ENCODE measurements at places on chromosomes 1 and 21. TPM values are rescaled to one million over a fixed set of nuclear protein-coding genes. Genes with fewer than 3 reads are reported as not detected.

- peaks cover 23% of the 10 kb centered on the region for H3K4me1 ChIP-seq
- no peak overlapping the region for H3K4me3 ChIP-seq
- H3K36me3 ChIP-seq, result no peaks in the 10 kb centered on the region
- no peaks in the 10 kb centered on the region for H3K27me3 ChIP-seq
Measured at GRCh38 chr1:228366062-228366865, 40.4 kb downstream of the TRIM11 start.

GRCh38 chr1:176854758-176855745 is 309.5 kb downstream of the ASTN1 start:
- no peaks in the 10 kb centered on the region for H3K36me3 ChIP-seq
- H3K27me3 ChIP-seq, result peaks cover 2% of the 10 kb centered on the region
- H3K4me3 ChIP-seq, result no peak overlapping the region
- no peak overlapping the region for H3K27ac ChIP-seq
- H3K4me1 ChIP-seq, result no peaks in the 10 kb centered on the region

DNA sequence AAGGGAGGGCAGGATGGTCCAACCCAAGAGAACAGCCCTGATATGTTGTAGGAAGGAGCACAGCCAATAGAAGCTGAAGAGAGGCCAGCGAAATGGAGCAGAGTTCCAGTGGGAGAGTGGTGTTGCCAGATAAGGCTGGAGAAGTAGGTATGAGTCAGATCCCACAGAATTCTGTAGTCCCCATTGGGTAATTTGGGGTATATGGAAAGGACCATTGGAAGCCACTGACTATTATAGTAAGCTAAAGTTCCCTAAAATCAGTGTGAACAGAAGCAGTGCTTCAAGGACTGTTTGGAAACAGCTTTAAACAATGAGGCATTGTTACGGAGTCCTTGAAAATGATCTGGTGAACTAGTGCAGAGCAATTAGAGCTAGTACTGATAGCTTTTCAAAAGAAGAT is 63.0 kb downstream of the DISP1 start:
- H3K27ac ChIP-seq, result no peak overlapping the region
- H3K4me3 ChIP-seq, result no peak overlapping the region
- H3K4me1 ChIP-seq, result no peaks in the 10 kb centered on the region
- DNase-seq, result no peak

DNA sequence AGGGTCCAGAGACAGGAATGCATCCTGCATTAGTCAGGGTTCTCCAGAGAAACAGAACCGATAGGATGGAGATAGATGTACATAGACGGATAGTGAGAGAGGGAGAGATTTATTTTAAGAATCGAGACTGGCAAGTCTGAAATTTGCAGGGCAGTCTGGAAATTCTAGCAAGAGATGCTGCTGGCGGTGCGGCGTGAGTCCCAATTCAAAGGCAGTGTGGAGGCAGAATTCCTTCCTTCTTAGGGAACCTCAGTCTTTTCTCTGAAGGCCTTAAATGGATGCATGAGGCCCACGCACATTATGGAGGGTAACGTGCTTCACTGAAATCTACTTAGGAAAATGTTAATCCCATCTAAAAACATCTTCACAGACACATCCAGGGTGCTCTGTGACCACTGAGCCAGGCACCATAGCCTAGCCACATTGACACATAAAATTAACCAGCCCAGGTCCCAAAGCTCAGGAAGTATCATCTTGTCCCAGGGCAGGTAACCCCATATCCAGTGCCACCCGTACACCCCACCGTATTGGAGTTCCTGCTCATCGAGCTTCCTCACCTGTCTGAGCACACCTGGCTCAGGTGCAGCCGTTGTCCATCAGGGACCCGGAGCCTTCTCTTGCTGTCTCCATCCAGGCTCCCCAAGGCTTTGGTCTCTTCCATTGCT is 9.7 kb upstream of the PKNOX1 start:
- no peaks in the 10 kb centered on the region for H3K36me3 ChIP-seq
- H3K4me3 ChIP-seq, result no peak overlapping the region
- no peaks in the 10 kb centered on the region for H3K27me3 ChIP-seq

- H3K27ac ChIP-seq, result no peak overlapping the region
- DNase-seq, result no peak
- H3K27me3 ChIP-seq, result peaks cover 4% of the 10 kb centered on the region
Measured at GRCh38 chr21:35071347-35071746, 22.2 kb upstream of the RUNX1 start.

- no peak for DNase-seq
- no peak overlapping the region for H3K27ac ChIP-seq
- no peaks in the 10 kb centered on the region for H3K36me3 ChIP-seq
- no peaks in the 10 kb centered on the region for H3K4me1 ChIP-seq
Measured at GRCh38 chr1:219717536-219717935, 104.6 kb upstream of the ZC3H11B start.

GRCh38 chr1:16196874-16197273 is 15.6 kb downstream of the ARHGEF19 start:
- no peak overlapping the region for H3K4me3 ChIP-seq
- H3K4me1 ChIP-seq, result peaks cover 2% of the 10 kb centered on the region
- H3K36me3 ChIP-seq, result no peaks in the 10 kb centered on the region
- H3K27me3 ChIP-seq, result no peaks in the 10 kb centered on the region
- no peak for DNase-seq

DNA sequence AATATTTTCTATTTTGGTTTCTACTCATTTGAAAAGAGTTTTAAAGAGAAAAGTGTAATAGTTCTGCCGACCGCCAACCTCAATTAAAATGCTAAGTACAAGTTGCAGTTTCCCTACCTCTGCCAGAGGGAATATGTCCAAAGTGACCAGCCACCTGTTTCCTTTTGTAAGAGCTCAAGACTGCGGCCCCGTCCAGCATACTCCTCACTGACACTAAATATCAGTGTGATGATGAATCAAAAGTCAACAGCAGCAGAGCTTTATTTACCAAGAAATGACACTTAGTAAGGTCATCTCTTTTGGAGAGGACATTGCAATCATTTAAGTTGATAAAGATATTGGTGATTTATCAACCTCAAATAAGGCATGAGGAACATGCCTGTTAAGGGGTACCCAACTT is 57.4 kb upstream of the NRIP1 start:
- H3K27me3 ChIP-seq, result no peaks in the 10 kb centered on the region
- no peak overlapping the region for H3K27ac ChIP-seq
- H3K4me3 ChIP-seq, result no peak overlapping the region
- no peak for DNase-seq

- no peaks in the 10 kb centered on the region for H3K36me3 ChIP-seq
- H3K27me3 ChIP-seq, result no peaks in the 10 kb centered on the region
- no peak for DNase-seq
Measured at GRCh38 chr1:67644566-67644965, 40.4 kb upstream of the GADD45A start.

GRCh38 chr1:2385606-2386280 is 5.6 kb downstream of the MORN1 start:
- no peak for DNase-seq
- no peaks in the 10 kb centered on the region for H3K27me3 ChIP-seq
- H3K27ac ChIP-seq, result no peak overlapping the region

DNA sequence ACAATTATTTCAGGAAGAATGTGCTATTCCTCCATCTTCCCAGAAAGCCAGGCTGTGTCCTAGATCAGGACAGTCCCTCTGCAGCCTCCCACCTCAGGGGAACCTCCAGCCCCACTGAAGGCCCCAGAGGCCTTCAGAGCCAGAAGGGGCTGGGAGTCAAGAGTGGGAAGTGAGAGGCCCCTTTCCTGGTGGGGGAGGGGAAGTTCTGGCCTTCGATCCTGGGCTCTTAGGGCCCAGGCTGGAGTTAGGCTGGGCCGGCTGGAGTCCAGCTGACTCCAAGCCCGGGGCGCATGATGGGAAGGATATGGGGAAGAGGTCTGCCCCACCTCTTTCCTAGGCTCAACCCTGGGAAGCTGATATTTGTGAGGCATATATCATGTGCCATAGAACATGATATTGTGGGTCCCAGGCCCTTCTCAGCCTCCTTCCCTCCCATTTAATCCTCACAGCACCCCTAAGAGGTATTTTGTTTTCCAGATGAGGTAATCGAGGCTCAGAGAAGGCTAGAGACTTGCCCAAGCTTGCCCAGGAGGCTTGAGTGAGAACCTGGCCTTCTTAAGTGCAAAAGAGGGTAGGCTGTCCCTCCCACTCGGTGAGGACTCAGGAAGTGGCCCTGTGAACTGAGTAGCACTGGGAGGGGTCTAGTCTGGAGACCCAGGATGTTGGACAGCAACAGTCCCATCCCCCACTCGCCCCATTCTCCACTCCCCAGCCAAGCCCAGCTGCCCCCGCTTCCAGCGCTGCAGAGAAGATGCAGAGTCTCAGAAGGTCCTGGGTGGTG is 18.6 kb upstream of the HSPG2 start:
- H3K4me1 ChIP-seq, result no peaks in the 10 kb centered on the region
- H3K27ac ChIP-seq, result no peak overlapping the region
- no peaks in the 10 kb centered on the region for H3K36me3 ChIP-seq
- H3K4me3 ChIP-seq, result no peak overlapping the region
- H3K27me3 ChIP-seq, result no peaks in the 10 kb centered on the region

ANGPTL3 gene
- not detected for total RNA-seq

SPSB1 gene
- total RNA-seq, result not detected

PGBD5 gene
- not detected for total RNA-seq

FCER1G gene
- not detected for total RNA-seq

PLA2G4A gene
- total RNA-seq, result not detected

UTP25 gene
- total RNA-seq, result 11.7 TPM

LEMD1 gene
- total RNA-seq, result not detected

CYP4Z1 gene
- not detected for total RNA-seq
